ENCODE measurements at places on chromosomes 7 and 10. TPM values are rescaled to one million over a fixed set of nuclear protein-coding genes. Genes with fewer than 3 reads are reported as not detected.

DNA sequence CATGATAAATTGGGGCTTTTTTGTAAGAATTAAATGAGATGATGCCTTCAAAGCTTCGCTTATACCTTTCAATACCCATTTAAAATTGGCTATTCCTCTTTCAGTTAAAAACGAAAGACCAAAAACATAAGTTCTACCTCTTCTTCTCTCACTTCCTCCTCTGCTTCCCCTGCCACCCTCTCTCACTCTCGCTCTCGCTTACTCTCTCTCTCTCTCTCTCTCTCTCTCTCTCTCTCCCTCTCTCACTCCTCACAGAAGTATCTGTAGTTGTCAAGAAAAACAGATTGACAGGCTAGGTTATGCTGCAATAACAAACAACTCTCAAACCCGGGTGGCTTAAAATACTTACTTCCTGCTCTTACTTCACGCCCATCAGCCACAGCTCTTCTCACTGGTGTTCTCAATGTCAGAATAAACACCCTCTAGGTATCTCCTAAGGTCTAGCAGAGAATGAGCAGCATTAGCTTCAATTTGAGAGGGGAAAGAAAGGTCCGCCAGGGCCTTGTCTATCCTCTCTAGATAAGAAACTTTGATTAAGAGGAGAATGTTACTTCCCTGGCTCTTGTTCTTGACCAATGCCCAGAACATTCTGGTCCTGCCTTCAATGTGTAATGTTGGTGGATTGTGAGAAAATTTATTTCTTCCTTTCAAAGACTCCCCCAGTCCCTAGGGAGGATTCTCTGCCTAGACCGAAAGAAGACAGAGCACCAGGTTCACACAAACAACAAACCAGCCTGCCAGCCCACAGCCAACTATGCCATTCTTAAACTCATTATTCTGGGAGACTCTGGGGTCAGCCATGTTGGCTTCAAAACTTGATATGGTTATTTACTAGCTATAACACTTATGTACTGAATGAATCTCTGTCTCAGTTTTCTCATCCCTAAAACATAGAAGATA is 1028.7 kb downstream of the XPNPEP1 start:
- DNase-seq, result no peak
- H3K36me3 ChIP-seq, result no peaks in the 10 kb centered on the region
- no peak overlapping the region for H3K4me3 ChIP-seq
- H3K27me3 ChIP-seq, result no peaks in the 10 kb centered on the region

- H3K27me3 ChIP-seq, result peaks cover 15% of the 10 kb centered on the region
- DNase-seq, result no peak
- H3K27ac ChIP-seq, result no peak overlapping the region
- H3K4me1 ChIP-seq, result peaks cover 2% of the 10 kb centered on the region
- H3K36me3 ChIP-seq, result no peaks in the 10 kb centered on the region
Measured at GRCh38 chr10:99325281-99325680, 3.9 kb upstream of the CNNM1 start.

- DNase-seq, result no peak
- no peaks in the 10 kb centered on the region for H3K36me3 ChIP-seq
- H3K4me3 ChIP-seq, result no peak overlapping the region
- peaks cover 11% of the 10 kb centered on the region for H3K4me1 ChIP-seq
- H3K27ac ChIP-seq, result no peak overlapping the region
- no peaks in the 10 kb centered on the region for H3K27me3 ChIP-seq
Measured at GRCh38 chr7:38842746-38843145, 66.2 kb downstream of the VPS41 start.

- no peak overlapping the region for H3K4me3 ChIP-seq
- H3K4me1 ChIP-seq, result no peaks in the 10 kb centered on the region
- no peak for DNase-seq
- H3K27me3 ChIP-seq, result peaks cover 27% of the 10 kb centered on the region
- H3K27ac ChIP-seq, result no peak overlapping the region
Measured at GRCh38 chr10:49289480-49289879, 9.5 kb upstream of the C10orf71 start.

GRCh38 chr7:28329661-28330363 is 82.5 kb upstream of the CREB5 start:
- no peak for DNase-seq
- H3K36me3 ChIP-seq, result no peaks in the 10 kb centered on the region
- H3K27me3 ChIP-seq, result peaks cover 4% of the 10 kb centered on the region
- no peak overlapping the region for H3K4me3 ChIP-seq
- peaks cover 2% of the 10 kb centered on the region for H3K4me1 ChIP-seq

DNA sequence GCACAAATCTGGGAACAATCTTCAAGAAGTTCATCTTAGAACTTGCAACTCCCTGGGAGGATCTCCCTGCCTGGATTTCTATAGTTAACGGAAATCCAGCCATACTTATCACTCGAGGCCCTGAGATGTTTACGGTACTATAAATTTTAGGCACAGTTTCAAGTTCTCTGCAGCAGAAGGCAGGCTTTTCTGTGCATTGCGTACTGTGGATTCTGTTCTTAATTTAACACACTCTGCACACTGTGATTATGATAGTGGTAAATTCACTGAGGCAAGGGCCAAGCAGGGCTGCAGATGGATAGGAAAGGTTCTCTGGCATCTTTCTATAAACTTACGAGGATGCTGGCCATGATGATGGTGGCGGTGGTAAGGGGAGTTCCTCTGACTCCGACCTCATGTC is 10.6 kb downstream of the INHBA start:
- H3K36me3 ChIP-seq, result peaks cover 42% of the 10 kb centered on the region
- peak; percentile 26 for DNase-seq
- H3K27me3 ChIP-seq, result no peaks in the 10 kb centered on the region
- peak overlapping the region; percentile 15 for H3K27ac ChIP-seq

- H3K27ac ChIP-seq, result no peak overlapping the region
- no peaks in the 10 kb centered on the region for H3K27me3 ChIP-seq
- no peak for DNase-seq
- H3K36me3 ChIP-seq, result no peaks in the 10 kb centered on the region
Measured at GRCh38 chr7:117672453-117672852, 192.6 kb downstream of the CFTR start.

GRCh38 chr10:67861750-67862432 is 22.6 kb upstream of the SIRT1 start:
- H3K36me3 ChIP-seq, result no peaks in the 10 kb centered on the region
- no peak overlapping the region for H3K4me3 ChIP-seq
- DNase-seq, result no peak
- H3K27me3 ChIP-seq, result no peaks in the 10 kb centered on the region
- H3K4me1 ChIP-seq, result no peaks in the 10 kb centered on the region

GRCh38 chr10:119250641-119251314 is 43.4 kb downstream of the GRK5 start:
- no peak overlapping the region for H3K4me3 ChIP-seq
- no peaks in the 10 kb centered on the region for H3K27me3 ChIP-seq
- H3K27ac ChIP-seq, result peak overlapping the region; percentile 87
- peak; percentile 98 for DNase-seq
- H3K36me3 ChIP-seq, result peaks cover 8% of the 10 kb centered on the region

DNA sequence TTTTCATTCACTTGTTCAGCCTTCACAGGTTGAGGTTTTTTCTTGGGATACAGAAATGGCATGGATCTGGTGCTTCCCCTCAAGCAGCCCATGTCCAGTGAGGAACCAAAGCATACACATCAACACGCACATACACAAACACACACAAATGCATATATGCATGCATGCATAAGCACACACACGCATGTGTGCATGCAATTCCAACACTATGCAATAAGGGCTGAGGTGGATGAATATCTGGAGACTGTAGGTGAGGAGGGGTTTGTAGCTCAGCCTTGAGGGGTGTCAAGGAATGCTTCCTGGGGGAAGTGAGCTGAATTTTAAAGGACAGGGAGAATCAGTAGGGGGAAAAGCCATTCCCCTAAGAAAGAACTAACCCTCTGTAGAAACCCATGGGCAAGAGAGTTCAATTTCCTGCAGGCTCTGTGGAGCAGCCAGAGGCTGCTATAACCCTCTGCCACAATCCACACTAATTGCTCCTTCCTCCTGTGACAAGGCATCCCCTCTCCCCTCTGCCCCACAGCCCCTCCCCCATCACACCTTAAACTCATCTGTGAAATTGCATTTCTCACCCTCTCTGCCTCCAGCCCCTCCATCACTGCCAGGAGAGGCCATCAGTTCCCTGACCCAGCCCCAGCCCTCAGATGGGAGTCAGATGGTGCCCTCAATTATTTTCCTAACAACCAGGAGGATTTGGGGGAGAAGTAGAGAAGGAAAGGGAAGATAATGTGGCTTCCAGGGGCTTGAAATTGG is 316.4 kb downstream of the RPS24 start:
- no peak overlapping the region for H3K4me3 ChIP-seq
- DNase-seq, result no peak
- no peaks in the 10 kb centered on the region for H3K36me3 ChIP-seq
- no peak overlapping the region for H3K27ac ChIP-seq
- H3K4me1 ChIP-seq, result no peaks in the 10 kb centered on the region

- no peak for DNase-seq
- H3K4me1 ChIP-seq, result peaks cover 14% of the 10 kb centered on the region
Measured at GRCh38 chr10:119211625-119212441, 4.5 kb downstream of the GRK5 start.

DNA sequence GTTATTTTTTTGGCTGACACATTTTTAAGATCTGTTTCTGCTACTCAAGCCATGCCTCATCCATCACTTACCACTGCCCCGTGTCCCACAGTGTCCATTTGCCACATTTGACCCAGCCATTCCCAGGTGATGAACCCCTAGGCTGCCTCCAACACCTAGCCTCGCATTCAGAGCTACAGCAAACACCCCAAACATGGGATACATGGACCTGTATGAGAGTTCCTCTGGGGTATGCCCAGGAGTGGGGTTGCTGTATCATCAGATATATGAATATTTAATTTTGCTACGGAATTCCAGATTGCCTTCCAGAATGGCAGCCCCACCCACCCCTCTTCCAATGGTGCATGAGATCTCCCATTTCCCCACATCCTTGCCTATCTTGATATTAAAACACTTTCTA is 190.1 kb upstream of the RNF32 start:
- H3K4me1 ChIP-seq, result no peaks in the 10 kb centered on the region
- no peak overlapping the region for H3K4me3 ChIP-seq
- H3K27me3 ChIP-seq, result no peaks in the 10 kb centered on the region
- H3K36me3 ChIP-seq, result no peaks in the 10 kb centered on the region
- no peak overlapping the region for H3K27ac ChIP-seq

GRCh38 chr7:113875224-113875623 is 43.6 kb downstream of the PPP1R3A start:
- no peaks in the 10 kb centered on the region for H3K27me3 ChIP-seq
- no peak for DNase-seq
- no peak overlapping the region for H3K4me3 ChIP-seq
- H3K4me1 ChIP-seq, result no peaks in the 10 kb centered on the region
- no peaks in the 10 kb centered on the region for H3K36me3 ChIP-seq
- no peak overlapping the region for H3K27ac ChIP-seq

DNA sequence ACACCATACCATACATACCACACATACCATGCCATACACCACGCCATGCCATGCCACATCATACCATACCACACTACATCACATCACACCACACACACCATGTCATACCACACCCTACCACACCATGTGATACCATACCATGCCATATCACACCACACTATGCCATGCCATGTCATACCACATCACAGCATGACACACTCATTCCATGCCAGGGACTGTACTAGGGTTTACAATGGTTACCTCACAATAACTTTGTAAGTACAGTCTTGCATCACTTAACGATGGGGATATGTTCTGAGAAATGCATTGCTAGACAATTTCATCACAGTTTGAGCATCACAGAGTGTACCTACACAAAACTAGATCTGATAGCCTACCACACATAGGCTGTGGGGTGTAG is 14.5 kb downstream of the PYROXD2 start:
- H3K36me3 ChIP-seq, result peaks cover 20% of the 10 kb centered on the region
- H3K27ac ChIP-seq, result no peak overlapping the region
- H3K4me1 ChIP-seq, result peaks cover 17% of the 10 kb centered on the region
- H3K4me3 ChIP-seq, result no peak overlapping the region
- DNase-seq, result peak; percentile 18

- H3K36me3 ChIP-seq, result no peaks in the 10 kb centered on the region
- no peaks in the 10 kb centered on the region for H3K27me3 ChIP-seq
- no peak overlapping the region for H3K27ac ChIP-seq
Measured at GRCh38 chr10:35379226-35380137, 43.2 kb downstream of the CCNY start.

DNA sequence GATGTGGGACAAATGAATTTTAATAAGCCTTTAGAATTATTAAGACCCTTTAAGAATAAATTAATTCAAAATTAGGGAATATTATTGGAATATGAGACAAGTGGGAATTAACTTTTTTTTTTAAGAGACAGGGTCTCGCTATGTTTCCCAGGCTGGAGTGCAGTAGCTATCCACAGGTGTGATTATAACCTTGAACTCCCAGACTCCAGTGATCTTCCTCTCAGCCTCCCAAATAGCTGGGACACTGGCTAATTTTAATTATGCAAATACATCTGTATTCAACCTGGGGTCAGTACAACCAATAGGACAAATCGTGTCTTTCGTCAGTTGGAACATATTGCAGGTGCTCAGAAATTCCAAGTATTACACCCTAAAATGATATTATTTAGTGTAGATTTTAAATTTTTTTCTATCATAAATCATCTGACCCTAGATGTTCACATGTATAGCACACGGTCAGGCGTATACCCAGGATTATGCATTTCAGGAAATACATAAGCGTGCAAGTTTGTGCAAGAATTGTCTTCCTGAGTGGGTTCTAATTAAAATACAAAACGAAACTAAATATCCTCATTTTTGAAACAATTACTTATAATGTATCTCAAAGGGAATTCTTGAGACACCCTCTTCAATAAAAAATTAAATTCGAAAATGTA is 1.2 kb downstream of the NT5C3A start:
- DNase-seq, result no peak
- H3K4me1 ChIP-seq, result no peaks in the 10 kb centered on the region
- no peaks in the 10 kb centered on the region for H3K36me3 ChIP-seq
- no peaks in the 10 kb centered on the region for H3K27me3 ChIP-seq

- DNase-seq, result no peak
- peaks cover 2% of the 10 kb centered on the region for H3K4me1 ChIP-seq
- no peaks in the 10 kb centered on the region for H3K36me3 ChIP-seq
- H3K4me3 ChIP-seq, result no peak overlapping the region
Measured at GRCh38 chr7:12993025-12993424, 305.6 kb downstream of the ARL4A start.

GRCh38 chr7:158120716-158121115 is 466.9 kb downstream of the PTPRN2 start:
- H3K27me3 ChIP-seq, result no peaks in the 10 kb centered on the region
- H3K4me3 ChIP-seq, result no peak overlapping the region
- no peak overlapping the region for H3K27ac ChIP-seq
- DNase-seq, result no peak
- no peaks in the 10 kb centered on the region for H3K36me3 ChIP-seq

SYPL1 gene
- 19.0 TPM for total RNA-seq

DRGX gene
- total RNA-seq, result not detected

PLXNA4 gene
- under 0.01 TPM for total RNA-seq

NKX1-2 gene
- total RNA-seq, result not detected

PTPRZ1 gene
- total RNA-seq, result not detected

AKR1D1 gene
- total RNA-seq, result not detected

ANKRD61 gene
- total RNA-seq, result under 0.01 TPM

ARL4A gene
- total RNA-seq, result 48.0 TPM

SPDYE9 gene
- total RNA-seq, result not detected

GPR85 gene
- total RNA-seq, result 5.0 TPM

PON3 gene
- total RNA-seq, result not detected

EVX1 gene
- total RNA-seq, result not detected

CNTNAP2 gene
- not detected for total RNA-seq

GRM8 gene
- total RNA-seq, result not detected

MUC3A gene
- not detected for total RNA-seq

ACTL6B gene
- total RNA-seq, result not detected

Measured in IMR-90 (cell line).